ENCODE measurements at places on chromosomes 5 and 9. TPM values are rescaled to one million over a fixed set of nuclear protein-coding genes. Genes with fewer than 3 reads are reported as not detected.

- no peak for DNase-seq
Measured at GRCh38 chr5:81233080-81233634, at the start of gene CKMT2. Gene CKMT2 (plus strand): TSS chr5:81233322. CDS start chr5:81251133, 17,811 bp downstream.

DNA sequence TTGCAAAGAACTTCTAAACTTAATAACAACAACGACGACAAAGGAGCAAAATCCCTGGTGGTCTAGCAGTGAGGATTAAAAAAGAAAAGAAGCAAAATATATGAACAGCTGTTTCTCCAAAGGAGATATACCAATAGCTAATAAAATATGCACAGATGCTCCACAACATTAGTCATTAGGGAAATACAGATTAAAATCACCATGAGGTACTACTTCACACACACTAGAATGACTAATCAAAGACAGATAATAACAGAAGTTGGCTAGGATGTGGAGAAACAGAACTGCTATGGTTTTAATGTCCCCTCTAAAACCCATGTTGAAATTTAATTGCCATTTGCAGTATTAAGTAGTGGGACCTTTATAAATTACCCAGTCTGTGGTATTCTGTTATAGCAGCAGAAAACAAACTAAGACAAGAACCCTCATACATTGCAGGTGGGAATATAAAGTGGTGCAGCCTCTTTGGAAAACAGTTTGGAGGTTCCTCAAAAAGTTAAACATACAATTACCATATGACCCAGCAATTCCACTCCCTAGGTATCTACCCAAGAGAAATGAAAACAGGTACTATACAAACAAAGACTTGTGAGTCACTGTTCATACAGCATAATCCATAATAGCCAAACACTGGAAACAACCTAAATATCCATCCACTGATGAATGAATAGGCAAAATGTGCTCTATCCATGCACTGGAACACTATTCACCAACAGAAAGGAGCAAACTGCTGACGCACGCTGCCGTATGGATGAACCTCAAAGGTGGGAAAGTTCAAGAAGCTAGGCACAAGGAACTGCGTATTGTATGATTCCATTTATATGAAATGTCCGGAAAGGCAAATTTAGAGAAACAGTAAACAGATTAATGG lies 11.4 kb upstream of the DUSP1 start:
- no peak for DNase-seq

ENTREP1 gene
- 1.8 TPM for total RNA-seq

DNA sequence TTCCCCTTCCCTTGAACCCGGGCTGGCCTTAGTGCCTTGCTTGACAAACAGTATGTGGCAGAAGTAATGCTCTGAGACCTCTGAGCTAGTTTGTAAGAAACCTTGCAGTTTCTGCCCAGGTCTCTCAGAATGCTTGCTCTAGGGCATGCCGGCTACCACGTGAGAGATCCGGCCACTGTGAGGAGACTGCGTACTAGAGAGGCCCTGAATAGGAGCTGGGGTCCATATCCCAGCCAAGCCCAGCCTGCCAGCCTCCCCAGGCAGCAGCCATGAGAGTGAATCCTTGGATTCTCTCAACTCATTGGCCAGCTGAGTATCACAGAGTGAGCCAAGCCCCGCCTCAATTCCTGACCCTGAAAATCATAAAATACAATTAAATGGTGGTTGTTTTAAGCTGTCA lies 16.0 kb upstream of the COL15A1 start:
- DNase-seq = no peak

DNA sequence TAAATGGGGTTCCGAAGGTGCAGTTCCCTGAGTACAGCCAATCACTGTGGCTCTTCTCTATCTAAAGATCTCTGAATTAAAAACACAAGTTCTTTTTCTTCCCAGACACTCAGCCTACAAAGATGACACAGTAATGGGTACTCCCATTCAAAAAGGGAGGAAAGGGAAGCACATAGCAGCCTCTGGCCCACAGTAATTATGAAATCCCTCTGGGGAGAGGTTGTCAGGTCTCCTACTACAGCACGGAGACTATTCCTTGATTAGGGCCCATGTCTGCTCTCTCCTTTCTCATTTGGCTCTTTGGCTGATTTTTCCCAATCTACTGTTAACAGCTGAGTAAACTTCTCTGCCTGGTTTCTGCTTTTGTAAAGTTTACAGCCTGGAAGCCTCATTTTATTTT lies 62.0 kb upstream of the RANBP3L start:
- no peak for DNase-seq

MARVELD2 gene
- total RNA-seq = 40.9 TPM

GRCh38 chr5:129141078-129141477 lies 46.5 kb downstream of the ISOC1 start:
- DNase-seq = no peak
